DND-41 (cell line): ENCODE measurements at places on chromosomes 16 and 17.

DNA sequence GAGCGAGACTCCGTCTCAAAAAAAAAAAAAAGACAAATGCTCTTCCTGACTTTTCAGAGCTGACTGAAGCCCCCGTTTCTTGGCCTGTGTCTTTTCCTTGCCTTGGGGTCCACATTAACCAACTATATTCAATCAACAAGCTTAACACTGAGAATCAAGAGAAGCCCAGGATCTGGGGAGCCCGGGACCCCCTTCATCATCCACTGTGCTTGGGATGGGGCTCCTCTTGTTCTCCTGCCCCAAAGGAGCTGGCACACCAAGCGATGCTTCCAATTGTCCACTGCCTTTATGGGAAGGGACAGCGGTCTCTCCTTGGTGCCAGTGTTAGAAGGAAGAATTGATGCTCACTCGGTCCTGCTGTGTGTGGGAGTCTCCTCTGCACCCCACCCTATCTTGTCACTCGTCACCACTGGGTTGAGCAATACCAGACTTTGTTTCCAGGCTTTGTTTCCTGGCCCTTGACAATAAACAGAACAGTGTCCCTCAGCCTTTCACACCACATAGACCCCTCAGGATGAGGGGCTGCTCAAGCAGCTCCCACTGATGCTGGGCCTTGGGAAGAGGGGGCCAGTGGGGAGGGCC lies 146.7 kb downstream of the KCNJ12 start:
- DNase-seq: no peak

DNA sequence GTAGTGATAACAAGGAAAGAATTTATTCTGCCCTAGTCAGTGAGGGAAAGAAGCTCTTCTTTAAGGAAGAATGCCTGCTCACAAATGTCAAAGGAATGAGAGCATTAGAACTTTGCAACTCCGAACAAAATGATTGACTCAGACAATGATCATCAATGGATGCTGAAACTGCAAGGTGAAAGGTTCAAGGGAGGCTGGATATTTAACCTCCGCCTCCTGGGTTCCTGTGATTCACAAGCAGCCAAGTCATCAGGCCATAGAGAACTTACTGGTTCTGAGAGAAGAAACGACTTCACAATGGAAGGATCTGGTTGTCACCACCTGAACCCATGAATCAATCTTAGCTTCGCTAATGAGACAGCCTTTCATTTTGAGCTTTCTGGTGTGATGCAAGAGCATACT lies 16.0 kb upstream of the SCNN1B start:
- DNase-seq: no peak

GRCh38 chr17:31907342-31907962 lies 5.9 kb upstream of the UTP6 start:
- DNase-seq: peak; percentile 32

DNA sequence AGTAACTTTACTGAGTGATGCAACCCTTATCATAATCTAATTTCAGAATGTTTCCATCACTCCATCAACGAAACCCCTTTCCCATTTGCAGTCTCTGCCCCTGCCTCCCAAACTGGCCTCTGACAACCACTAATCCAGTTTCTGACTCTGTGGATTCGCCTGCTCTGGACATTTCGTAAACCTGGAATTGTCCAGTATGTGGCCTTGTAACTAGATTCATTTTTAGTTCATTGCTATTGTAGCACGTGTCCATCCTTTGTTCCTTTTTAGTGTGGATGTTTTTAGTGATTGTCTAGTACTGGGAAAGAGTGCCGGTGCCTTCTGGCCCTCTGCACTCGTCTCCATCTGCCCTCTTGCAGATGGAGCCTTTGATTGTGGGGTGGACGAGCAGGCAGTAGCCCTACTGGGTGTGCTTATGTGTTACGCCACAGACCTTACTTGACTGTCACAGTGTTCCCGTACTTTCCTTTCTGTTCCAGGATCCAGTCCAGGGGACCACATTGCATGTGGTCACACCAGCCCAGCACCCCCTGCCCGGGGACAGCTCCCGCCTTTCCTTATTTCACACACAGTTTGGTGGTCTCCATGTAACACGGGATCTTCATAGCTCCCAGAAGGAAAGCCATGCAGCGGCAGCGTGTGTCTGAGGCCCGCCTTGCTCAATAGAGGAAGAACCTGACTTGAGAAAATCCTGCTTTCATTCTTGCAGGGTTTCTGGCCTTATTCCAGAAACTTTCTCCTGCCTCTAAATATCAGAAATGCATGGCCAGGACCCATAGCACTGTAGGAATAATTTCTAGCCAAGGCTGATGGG lies 8.8 kb downstream of the KIAA0513 start:
- DNase-seq: no peak
